CD4-positive, CD25-positive, alpha-beta regulatory T cell (primary cell): ENCODE measurements at places on chromosomes 3 and 15. TPM values are rescaled to one million over a fixed set of nuclear protein-coding genes. Genes with fewer than 3 reads are reported as not detected.

The IL20RB gene
- 2.8 TPM for total RNA-seq

The PTH1R gene
- not detected for total RNA-seq

DNA sequence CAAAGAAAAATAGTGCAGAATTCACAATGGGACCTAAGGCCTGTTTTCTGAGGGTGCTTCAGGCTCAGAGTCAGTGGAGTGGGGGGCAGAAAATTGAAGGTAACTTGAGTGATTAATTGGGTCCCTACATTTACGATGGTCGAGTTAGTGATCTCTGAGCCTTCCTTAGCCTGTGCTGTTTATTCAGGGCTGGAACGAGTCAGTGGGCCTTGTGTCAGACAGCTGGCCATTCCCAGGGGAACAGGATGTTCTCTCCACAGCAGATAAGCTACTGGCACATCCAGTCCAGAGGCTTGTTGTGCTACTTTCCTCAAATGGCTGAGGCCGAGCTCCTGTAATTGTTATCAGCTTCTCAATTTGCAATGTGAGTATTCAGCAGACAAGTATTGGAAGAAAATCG is 29.2 kb upstream of the CNTN3 start:
- H3K27ac ChIP-seq, result no peak overlapping the region
- no peaks in the 10 kb centered on the region for H3K36me3 ChIP-seq
- H3K4me1 ChIP-seq, result no peaks in the 10 kb centered on the region
- H3K4me3 ChIP-seq, result no peak overlapping the region
- no peaks in the 10 kb centered on the region for H3K27me3 ChIP-seq
- no peak for DNase-seq

The PDCD10 gene
- 69.9 TPM for total RNA-seq

GRCh38 chr15:69209661-69210060 is 49.2 kb downstream of the GLCE start:
- H3K4me1 ChIP-seq, result no peaks in the 10 kb centered on the region
- peaks cover 1% of the 10 kb centered on the region for H3K36me3 ChIP-seq
- DNase-seq, result no peak
- H3K4me3 ChIP-seq, result no peak overlapping the region
- H3K27ac ChIP-seq, result no peak overlapping the region
- H3K27me3 ChIP-seq, result no peaks in the 10 kb centered on the region
